Caki2 (cell line): ENCODE measurements at places on chromosomes 6 and 20. TPM values are rescaled to one million over a fixed set of nuclear protein-coding genes. Genes with fewer than 3 reads are reported as not detected.

The BPIFB2 gene
- not detected in 2 replicates for total RNA-seq

The BNIP5 gene
- total RNA-seq: not detected in 2 replicates

The POPDC3 gene
- 139 and 161 TPM in 2 replicates for total RNA-seq

The MBOAT1 gene
- 13.3 and 14.7 TPM in 2 replicates for total RNA-seq

The C4A gene
- total RNA-seq: 0.30 TPM in 1 of 2 replicates, not detected in the other

The CGAS gene
- 18.9 and 21.9 TPM in 2 replicates for total RNA-seq

The GTSF1L gene
- total RNA-seq: not detected in 2 replicates

The RAD21L1 gene
- total RNA-seq: 0.57 and 0.67 TPM in 2 replicates

DNA sequence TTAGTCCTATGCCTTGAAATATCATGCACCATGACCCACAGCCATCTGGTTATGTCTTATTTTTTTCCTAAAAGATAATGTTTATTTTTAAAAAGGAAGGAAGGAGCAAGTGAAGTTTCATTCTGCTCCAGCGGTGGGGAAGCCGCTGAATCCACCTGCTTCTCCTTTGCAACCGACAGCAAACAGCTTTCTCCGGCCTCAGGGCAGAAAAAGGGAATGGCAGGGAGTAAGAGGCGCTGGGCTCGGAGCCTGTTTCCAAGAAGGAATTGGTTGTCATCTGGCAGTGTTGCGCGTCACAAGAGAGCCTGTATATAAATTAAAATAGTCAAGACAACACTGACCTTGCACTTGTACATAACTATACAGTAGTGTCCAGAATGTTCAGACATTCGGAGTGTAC is 14.2 kb downstream of the GFRA4 start:
- no peak for DNase-seq

- no peak for DNase-seq
These were observed 998.9 kb upstream of the GJE1 start for GRCh38 chr6:141133836-141134235.

- DNase-seq: no peak
These were observed 22.4 kb upstream of the RBM24 start for GRCh38 chr6:17258749-17259148.

GRCh38 chr20:34636648-34637047 is 40.2 kb downstream of the PIGU start:
- no peak for DNase-seq

DNA sequence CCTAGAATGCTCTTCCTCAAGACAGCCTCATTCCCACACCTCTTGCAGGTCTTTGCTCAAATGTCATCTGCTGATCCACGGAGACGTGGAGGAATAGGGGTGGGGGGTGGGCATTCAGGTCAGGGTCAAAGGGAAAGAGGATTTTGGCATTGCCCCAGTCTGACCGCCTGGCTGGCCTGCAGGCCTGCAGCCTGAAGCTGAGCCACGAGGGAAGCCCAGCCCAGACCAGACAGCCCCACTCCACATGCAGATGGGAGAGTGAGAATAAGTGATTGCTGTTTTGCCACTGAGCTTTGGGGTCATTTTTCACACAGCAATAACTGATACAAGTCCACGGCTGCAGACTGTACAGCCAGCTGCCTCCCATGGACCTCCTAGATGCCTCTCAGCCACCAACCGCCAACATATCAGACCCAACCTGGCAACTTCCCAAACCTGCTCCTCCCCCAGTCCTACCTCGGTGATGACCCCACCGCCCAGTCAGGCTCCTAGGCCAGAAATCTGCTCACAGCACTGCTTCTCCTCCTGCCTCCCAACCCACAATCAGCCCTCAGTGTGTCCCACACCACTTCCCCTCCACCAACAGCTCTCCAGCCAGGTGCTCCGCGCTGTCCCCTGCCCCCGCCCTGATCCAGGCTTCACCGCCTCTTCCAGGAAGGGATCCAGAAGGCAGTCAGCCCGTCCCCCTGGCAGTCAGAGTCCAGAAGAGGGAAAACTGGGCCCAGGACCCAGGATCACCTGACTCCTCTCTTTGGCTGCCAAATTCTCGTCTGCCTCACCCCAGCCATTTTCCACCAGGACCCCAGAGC is 14.0 kb downstream of the KIAA1755 start:
- no peak for DNase-seq

DNA sequence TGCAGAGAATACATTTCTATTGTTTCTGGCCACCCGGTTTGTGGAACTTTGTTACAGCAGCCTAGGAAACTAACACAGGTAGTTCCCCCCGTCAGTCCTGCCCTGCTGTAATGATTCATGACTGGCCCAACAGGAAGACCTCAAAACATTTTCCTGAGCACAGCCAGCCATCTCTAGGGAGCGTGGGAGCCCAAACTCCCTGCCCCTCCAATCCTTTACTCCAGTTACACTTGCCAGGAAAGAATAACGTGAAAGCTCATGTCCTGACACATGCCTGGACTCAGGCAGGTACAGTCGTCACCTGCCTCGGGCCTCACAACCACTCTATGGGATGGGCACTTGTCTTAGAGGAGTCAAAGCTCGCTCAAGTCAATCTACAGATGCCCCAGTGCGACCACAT is 8.4 kb downstream of the TXNDC5 start:
- DNase-seq: no peak

- DNase-seq: no peak
These were observed 68.4 kb downstream of the RPP40 start for GRCh38 chr6:4935486-4935885.

GRCh38 chr6:92376691-92377090 is 1042.7 kb downstream of the EPHA7 start:
- no peak for DNase-seq

DNA sequence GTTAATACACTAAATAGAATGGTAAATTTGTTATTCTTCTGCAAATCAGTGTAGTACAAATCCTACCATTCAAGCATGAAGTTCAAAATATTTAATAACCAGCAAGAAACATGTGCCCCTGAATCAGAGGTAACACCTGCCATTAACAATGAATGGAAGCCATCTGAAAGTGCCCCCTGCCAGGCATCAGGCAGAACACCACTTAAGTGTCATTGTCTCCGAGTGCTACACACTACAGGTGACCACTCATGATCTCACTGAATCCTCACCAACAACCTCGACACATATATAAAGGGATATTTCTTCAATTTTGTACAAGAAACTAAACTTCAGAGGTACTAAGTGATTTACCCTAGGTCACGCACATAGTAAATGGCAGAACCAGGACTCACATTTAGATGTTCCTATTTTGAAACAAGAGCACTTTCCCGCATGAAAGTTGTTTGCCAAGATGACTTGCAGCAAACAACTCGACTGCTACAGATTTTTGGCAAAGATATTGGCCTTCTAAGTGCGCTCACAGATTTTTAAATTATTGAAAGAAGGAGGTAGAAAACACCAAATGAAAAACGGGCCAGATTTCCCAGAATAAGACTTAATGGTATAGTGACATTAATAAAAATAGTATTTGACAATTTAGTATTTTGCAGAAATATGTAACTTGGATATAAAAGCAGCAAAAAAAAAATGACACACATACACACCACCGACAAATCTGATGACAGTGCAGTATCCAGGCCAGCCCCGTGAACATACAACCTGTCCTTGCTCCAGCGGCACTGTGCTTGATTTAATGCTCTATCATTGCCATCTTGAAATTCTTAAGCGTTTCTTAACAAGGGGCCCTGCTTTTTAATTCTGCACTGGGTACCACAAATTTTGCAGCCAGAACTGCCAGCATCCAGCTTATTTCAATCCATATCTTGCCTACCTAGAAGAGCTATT is 274.5 kb downstream of the ALDH8A1 start:
- no peak for DNase-seq

DNA sequence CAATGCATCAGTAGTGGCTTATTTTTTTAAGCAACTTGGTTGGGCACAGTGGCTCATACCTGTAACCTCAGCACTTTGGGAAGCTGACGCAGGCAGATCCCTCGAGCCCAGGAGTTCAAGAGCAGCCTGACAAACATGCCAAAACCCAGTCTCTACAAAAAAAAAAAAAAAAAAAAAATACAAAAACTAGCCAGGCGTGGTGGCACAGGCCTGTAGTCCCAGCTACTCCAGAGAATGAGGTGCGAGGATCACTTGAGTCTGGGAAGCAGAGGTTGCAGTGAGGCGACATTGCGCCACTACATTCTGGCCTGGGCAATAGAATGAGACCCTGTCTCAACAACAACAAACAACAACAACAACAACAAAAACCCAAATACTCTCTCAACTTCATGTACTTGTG is 44.7 kb upstream of the XRN2 start:
- no peak for DNase-seq

- no peak for DNase-seq
These were observed 3.9 kb upstream of the OTOR start for GRCh38 chr20:16744178-16744807.

- peak; percentile 55 for DNase-seq
These were observed 46.8 kb downstream of the CD24 start for GRCh38 chr6:106927531-106928398.

GRCh38 chr6:43509142-43509983 is 783 bp downstream of the LRRC73 start:
- DNase-seq: no peak

DNA sequence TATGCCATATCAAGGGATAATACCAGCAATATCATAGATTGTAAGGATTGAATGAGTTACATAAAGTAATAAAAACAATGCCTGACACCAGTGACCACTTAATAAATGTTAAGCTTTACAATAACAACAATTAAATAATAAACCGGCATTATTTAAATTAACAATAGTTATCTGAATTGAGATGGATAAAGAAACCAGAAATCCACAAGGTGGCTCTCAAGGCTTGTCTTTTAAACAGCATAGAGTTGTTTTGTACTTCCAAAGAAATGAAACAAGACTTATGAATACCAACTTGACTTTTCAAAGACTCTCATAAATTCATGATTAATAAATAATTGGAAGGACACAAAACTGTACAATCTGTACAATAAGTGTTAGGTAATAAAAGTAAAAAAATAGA is 203.1 kb downstream of the ASCC3 start:
- no peak for DNase-seq

GRCh38 chr6:142079130-142079529 is 53.6 kb upstream of the GJE1 start:
- DNase-seq: no peak

GRCh38 chr20:56964901-56965300 is 301.5 kb downstream of the BMP7 start:
- no peak for DNase-seq

DNA sequence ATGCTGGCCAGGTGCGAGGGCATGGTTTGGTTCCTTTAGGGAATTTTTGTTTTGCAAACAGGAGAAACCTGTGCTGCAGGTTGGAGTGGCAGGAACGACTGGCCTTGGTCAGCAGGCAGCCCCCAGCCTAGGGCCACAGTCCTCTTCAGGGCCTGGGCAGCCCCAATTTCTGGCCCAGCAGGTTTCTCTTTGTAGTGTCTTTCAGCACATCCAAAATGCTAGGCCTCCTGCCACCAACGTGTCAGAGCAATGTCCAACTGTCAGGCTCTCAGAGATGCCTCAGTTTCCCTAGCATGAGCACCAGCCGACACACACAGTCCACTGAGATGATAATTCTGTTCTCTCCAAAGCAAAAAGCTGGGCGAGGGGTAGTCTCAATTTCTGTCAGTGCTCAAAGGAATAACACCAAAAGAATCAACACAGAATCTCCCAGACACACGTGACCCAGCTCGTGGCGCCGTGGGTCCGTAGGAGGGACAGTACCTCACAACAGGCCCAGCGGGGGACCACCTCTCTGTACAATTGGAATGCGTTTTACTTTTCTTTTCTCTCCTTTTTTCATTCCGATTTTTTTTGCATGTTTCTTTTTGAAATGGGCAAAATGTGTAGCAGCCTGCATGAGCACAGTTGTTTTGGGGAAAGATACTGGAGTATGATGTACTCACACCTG is 125.9 kb downstream of the TAF4 start:
- no peak for DNase-seq

GRCh38 chr6:11333132-11333849 is 100.8 kb upstream of the NEDD9 start:
- DNase-seq: no peak
